HFFc6 (cell line): ENCODE measurements at places on chromosomes 4 and X. TPM values are rescaled to one million over a fixed set of nuclear protein-coding genes. Genes with fewer than 3 reads are reported as not detected.

Gene ADGRA3
- total RNA-seq, result 14.7 to 19.6 TPM (median 17.9 TPM) in 3 replicates

Gene FAM47E
- total RNA-seq, result not detected in 3 replicates

Gene PTCHD1
- not detected in 3 replicates for total RNA-seq

Gene ABLIM2
- 0.14 TPM in 1 of 3 replicates, not detected in the others for total RNA-seq

Gene RNF128
- total RNA-seq, result 0.13 and 0.14 TPM in 2 replicates

Gene CNKSR2
- not detected in 3 replicates for total RNA-seq

Gene MAGEA8
- total RNA-seq, result not detected in 3 replicates

Gene XKRX
- not detected in 2 replicates for total RNA-seq

Gene SLC16A2
- total RNA-seq, result 44.8 to 67.9 TPM (median 58.8 TPM) in 3 replicates

Gene ADAMTS3
- total RNA-seq, result 0.03 to 0.18 TPM in 2 of 3 replicates, not detected in the other

Gene REPS2
- 0.19 to 0.30 TPM in 2 of 3 replicates, not detected in the other for total RNA-seq

Gene TFDP3
- not detected in 3 replicates for total RNA-seq

Gene BRS3
- total RNA-seq, result not detected in 3 replicates

Gene NEUROG2
- not detected in 3 replicates for total RNA-seq

Gene PDK3
- total RNA-seq, result 0.12 to 0.89 TPM (median 0.62 TPM) in 3 replicates

Gene CYLC1
- total RNA-seq, result not detected in 3 replicates

Gene TMSB15B
- 2.3 to 5.3 TPM (median 3.1 TPM) in 3 replicates for total RNA-seq

Gene ITM2A
- total RNA-seq, result not detected in 3 replicates
